ENCODE measurements at places on chromosomes 16 and 17.

- no peak for DNase-seq
These were observed 23.4 kb upstream of the RBFOX3 start for GRCh38 chr17:79633993-79634813.

- no peak for DNase-seq
These were observed 902 bp downstream of the STAC2 start for GRCh38 chr17:39224778-39225307.

- DNase-seq, result peak; percentile 16
These were observed 65.6 kb downstream of the SDR42E1 start for GRCh38 chr16:81945665-81946064.

DNA sequence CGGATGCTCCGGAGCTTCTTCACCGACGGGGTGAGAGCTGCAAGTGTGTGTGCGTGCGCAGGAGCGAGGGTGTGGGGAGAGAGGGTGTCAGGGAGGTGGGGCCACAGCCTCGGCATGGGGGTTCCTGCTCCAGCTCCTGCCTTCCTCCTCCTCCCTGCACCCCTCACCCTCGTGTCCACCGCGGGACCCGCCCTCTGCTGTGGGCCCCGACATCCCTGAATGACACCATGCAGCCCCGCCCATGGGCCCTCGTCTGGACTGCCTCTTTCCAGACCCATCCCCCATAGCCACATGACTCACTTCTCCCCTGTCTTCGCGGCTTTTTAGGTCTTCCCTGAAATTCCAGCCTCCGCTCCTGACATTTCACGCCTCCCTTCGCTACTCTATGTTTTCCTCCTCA is 41.6 kb downstream of the ARHGAP23 start:
- DNase-seq, result peak; percentile 46

DNA sequence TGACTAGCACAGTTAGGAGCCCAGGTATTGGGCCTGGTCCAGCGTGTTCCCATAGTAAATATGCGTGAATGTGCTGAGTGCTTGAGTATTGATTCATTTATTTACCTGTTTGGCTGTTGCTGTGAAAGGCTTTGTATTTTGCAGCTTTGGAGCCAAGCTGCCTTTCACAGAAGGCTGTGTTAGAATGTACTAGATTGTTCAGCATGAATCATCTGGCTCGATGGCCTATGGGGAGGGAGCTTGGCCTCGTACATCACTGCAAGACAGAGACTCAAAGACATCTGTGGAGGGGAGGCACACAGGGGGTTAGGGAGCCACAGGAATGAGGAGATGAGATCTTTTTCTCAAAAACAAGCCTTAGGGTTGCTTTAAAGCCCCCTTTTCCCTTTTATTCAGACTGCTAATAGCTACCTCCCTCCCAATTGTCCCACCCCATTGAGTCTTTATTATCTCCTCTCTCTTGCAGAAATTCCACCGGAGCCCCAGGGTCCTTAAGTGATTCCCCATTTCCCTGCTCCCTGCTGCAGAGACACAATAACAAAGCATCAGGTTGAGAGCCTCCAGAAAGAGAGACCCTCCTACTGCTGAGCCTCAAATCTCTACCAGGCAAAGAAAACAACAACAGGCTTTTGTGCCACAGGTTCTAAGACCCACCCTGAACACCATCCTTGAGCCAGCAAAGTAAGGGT is 307.2 kb downstream of the ABCC12 start:
- peak; percentile 34 for DNase-seq

- DNase-seq, result no peak
These were observed 24.2 kb downstream of the XPO6 start for GRCh38 chr16:28187595-28188004.

DNA sequence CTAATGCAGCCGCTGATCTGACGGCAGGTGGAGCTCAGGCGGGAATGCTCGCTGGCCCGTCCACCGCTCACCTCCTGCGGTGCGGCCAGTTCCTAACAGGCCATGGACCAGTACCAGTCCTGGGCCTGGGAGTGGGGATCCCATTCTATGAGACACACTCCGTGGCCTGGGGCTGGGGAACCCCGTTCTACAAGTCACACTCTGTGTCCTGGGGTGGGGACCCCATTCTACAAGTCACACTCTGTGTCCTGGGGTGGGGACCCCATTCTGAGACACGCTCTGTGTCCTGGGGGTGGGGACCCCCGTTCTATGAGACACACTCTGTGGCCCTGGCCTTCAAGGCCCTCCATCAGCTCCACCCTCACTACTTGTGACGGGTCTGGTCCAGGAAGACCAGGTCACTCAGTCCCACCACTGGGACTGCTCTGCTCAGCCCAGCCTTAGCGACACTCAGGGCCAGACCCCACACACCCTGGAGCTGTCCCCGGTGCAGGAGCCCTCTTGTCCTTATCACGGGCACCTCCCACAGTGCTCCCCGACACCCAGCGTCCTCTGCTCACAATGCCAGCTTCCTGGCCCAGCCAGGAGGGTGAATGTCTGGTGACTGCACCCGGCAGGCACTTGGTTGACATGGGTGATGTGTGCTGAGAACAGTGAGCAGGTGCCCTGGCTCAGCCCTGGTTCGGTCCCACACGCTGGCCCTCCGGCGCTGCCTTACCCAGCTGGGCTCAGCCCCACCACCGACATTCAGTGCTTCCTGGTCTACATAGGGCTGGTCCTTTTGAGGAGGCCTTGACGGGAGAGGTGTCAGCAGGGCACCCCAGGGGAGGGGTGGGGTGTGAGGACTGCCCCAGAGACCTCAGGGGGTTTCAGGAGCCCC is 89.1 kb downstream of the TBC1D16 start:
- DNase-seq, result no peak

DNA sequence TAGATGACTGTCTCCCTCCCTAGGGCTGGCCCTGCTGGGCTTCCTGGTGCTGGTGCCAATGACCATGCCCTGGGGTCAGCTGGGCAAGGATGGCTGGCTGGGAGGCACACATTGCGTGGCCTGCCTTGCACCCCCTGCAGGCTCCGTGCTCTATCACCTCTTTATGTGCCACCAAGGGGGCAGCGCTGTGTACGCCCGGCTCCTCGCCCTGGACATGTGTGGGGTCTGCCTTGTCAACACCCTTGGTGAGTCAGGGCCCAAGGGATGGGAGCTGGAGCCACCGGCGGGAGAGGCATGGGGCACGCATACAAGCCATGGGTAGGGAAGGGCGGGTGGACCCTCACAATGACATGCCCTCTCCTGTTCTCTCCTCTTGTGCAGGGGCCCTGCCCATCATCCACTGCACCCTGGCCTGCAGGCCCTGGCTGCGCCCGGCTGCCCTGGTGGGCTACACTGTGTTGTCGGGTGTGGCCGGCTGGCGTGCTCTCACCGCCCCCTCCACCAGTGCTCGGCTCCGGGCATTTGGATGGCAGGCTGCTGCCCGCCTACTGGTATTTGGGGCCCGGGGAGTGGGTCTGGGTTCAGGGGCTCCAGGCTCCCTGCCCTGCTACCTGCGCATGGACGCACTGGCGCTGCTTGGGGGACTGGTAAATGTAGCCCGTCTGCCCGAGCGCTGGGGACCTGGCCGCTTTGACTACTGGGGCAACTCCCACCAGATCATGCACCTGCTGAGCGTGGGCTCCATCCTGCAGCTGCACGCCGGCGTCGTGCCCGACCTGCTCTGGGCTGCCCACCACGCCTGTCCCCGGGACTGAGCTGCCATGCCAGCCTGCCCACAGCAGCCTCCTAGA is 2.2 kb downstream of the PAQR4 start:
- DNase-seq, result no peak

DNA sequence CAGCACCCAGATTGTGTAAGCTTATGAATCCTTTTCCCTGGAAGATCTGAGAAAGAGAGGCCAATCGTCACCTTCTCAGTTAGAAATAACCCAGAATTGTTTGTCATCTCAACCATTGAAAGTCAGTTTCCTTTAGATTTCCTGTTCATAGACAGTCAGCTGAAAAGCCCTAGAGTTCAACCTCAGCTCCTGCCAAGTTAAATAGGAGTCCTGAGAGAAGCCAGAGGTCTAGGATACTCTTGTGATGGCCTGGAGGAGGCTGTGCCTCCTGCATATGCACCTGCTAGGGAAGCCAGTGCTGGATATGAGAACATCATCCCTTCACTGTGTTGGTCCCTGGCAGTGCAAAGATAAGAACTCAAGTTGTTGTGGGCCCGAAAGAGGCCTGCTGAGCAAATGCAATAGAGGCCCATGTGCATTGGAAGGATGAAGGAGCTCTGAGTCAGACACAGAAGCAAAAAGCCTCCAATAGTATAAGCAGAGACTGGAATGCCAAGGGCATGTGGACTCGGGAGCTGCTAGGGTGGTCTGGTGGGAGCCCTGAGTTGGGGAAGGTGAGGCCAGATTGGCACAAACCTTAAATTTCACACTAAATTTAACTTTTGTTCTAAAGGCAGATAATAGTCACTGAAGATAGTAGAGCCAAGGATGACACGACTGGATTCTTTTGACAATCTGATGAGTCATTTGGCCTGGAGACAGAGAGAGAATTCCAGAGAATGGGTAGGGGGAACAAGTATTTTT is 520.9 kb upstream of the CDH5 start:
- DNase-seq, result no peak

DNA sequence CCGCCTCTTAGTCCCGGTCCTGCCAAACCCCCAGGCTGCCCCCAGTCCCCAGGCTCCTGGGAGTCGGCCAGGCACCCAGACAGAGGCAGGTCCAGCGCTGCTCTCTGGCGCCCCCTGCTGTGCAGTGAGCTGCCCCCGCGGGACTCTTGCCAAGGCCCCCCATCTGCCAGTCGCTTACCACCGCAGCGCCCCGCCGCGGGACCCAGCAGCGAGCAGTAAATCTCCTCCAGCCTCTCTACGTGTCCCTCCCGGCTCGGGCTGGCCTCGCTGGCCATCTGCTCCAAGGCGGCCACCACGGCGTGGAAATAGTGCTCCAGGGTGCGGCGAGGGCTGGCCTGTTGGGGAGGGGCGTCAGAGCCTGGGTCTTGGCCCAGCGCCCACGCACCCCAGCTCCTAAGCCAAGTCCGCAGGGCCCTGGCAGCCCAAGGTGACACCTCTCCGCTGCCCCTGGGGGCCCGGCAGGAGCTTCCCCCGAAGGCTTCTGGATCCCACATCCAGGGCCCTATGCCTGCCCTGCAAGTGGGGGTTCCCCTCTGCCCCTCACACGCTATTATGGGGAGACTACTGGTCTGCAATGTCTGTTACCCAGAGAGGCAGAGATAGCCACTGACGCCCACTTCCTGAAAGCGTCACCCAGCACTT is 33.7 kb upstream of the MFSD6L start:
- DNase-seq, result no peak

- no peak for DNase-seq
These were observed 117.4 kb downstream of the MYO1D start for GRCh38 chr17:32759476-32759875.

DNA sequence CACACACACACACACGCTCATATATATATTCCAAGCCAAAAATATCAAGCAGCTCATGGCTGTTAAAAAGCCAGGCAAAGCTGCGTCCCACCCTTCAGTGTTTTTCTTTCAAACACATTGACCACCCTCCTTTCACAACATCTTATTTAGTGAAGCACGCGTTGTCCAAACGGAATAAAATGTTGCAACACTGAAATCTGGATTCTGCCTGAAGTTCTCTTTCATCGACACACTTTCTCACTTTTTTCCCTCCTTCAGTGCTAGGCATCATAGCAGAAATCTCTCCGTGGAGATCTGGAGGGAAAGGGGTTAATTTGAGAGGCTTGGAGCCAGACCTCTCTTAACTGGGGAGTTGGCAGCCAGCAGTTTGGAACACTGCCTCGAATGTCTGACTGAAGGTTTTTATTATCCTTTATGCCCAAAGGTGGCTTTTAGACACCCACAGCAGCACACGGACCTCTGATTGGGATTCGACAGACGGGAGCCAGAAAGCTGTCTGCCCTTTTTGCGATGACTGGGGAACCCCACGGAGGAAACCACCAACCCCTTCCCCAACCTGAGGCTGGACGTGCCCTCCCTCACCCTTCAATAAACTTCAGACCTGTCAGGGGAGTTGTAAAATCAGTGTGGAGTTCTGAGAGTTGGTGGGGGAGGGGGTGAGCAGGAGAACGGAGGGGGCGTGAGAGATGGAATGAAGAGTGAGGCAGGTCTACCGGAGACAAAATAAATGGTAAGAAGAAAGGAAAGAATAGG is 833.6 kb upstream of the SOX9 start:
- peak; percentile 9 for DNase-seq

GRCh38 chr16:6682142-6682811 is 650.4 kb upstream of the RBFOX1 start:
- DNase-seq, result no peak

DNA sequence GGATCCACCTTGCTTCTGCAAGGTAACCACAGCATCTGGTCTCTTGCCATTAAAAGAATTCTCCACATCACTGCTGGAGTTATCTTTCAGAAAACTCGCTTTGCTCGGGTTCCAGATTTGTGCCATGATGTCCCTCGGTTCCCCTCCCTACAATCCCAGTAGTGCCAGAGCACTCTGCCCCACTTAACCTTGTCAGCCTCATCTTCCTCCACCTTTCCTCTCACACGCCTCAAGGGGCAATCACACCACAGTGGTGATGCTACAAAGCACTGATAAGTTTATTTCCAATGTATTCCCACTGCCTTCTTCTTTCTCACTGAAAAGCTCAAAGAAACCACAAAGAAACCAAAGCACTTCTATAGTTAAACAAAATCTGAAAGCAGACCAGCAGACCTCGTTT is 11.4 kb upstream of the CDRT4 start:
- no peak for DNase-seq

GRCh38 chr16:67528222-67528869 is at the start of gene RIPOR1:
TSS of gene RIPOR1 (plus strand) at chr16:67528829. CDS start at chr16:67538447, 9,618 bp downstream.
- no peak for DNase-seq

DNA sequence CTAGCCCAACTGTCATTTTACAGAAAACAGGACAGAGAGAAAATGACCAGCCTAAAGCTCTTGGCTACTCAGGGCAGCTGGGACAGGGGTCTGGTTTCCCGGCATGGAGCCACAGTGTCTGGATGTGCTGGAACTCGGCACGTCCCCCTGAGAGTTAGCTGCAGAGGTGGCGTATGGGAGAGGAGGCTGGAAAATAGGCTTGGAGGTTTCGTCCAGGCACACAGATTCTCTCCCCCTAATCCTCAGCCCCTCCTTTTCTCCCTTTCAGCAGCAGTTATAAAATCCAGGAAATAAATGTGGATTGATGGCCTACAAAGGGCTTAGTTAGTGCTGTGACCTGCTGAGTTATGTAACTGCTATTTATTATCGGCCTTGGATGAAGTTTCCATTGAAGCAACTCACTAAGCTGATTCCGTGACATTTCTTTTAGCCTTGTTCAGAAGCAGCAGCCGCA is 89.5 kb upstream of the TOB1 start:
- no peak for DNase-seq

DNA sequence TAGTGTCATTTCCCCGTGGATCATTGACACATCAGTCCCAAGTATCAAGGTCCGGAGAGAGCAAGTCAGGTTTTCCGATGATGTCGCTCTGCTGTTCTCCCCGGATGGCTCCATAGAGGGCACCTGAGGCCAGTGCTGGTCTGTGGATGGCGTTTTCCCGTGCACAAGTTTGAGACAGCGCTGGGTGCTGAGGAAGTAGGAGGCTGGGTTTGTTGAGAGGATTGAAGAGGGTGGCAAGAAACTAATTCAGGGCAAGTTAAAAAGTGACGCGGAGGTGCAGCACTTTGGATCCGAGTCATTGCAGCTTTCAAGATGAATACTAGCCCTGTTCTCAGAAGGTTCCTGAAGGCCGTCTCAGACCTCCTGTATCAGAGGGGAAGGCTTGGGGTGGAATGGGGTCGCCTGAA is 7.7 kb downstream of the NUBP1 start:
- DNase-seq, result no peak

All from astrocyte of the cerebellum (primary cell).